H9 (cell line): ENCODE measurements at places on chromosomes 16 and 17. TPM values are rescaled to one million over a fixed set of nuclear protein-coding genes. Genes with fewer than 3 reads are reported as not detected.
A peak's percentile ranks its signal among the peaks of the same experiment; 100 is the strongest.

DNA sequence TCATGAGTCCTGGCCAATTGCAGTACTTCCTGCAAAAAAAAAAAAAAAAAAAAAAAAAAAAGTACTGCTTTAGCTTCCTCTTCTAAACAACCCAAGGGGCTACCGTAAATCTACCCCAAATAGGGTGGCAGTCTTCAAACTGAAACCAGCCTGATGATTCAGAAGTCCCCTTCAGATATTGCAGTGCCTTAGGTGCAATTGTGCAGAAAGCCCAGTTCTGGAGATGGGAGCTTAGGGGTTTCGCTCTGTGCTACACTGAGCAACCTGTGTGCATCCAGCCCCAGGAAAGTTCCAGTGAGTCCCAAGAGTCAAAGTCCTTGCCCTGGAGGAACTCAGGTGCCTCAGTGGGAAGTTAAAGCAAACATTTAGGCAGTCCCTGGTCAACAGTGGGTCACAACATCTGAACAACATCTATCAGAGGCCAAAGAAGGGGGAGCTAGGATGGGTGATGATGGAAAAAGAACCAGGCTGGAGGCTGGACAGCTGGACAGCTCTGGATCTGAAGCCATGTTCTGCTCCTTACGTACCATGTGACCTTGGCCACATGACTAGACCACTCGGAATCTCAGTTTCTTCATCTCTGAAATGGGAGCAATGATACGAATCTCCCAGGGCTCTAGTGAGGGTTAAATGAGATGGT, 6.7 kb upstream of the CIITA start:
- no peaks in the 10 kb centered on the region for H3K27me3 ChIP-seq
- H3K4me3 ChIP-seq, result no peak overlapping the region
- DNase-seq, result no peak
- H3K27ac ChIP-seq, result no peak overlapping the region
- H3K36me3 ChIP-seq, result no peaks in the 10 kb centered on the region
- H3K4me1 ChIP-seq, result no peaks in the 10 kb centered on the region

- H3K36me3 ChIP-seq, result 0 out of 3 replicates have a peak, but pooled peaks cover 2% of the 10 kb centered on the region
- H3K27me3 ChIP-seq, result peaks cover 6% of the 10 kb centered on the region; the same call in 1 of the 2 replicates
- 0 out of 2 replicates have a peak, but pooled peaks cover 3% of the 10 kb centered on the region for H3K4me1 ChIP-seq
- H3K27ac ChIP-seq, result no peak overlapping the region
- peak; percentile 54 for DNase-seq
These were observed 656 bp upstream of the PRR29 start for GRCh38 chr17:63997341-63998048.

DNA sequence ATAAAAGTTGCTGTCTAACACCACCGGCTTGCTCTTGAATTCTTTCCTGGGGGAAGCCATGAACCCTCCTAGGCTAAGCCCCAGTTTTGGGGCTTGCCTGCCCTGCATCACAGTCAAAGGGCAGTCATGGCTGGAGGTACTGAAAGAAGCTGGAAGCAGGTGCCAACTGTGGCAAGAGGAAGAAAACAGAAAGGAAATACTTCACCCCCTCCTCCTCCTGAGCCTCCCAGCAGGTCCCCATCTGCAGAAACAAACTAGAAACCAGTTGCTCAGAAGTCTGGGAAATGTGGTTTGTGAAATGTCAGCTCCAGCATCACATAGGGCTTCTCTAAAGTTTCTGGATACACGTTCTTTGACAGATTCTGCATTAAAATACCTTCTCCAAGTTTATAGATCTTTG, 150.0 kb upstream of the PSMD7 start:
- H3K27ac ChIP-seq, result no peak overlapping the region
- DNase-seq, result no peak
- H3K4me1 ChIP-seq, result no peaks in the 10 kb centered on the region
- no peaks in the 10 kb centered on the region for H3K27me3 ChIP-seq
- H3K4me3 ChIP-seq, result no peak overlapping the region

DNA sequence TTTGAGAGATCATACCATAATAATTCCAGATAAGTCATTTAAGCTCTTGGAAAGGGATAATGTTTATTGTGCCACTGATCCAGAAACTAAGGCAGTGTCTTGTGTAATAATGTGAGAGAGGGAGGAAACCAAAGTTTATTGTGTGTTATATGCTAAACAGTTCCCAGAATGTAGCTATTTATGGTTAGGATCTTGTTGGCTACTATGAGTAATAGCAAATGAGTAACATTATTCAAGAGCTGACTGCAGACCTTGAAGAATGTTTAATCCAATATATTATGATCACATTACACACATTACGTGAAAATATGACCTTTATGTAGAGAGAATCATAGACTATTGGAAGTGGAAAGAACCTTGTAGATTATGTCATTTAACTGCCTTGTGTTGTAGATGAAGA, 139.5 kb downstream of the BCAS3 start:
- H3K27me3 ChIP-seq, result no peaks in the 10 kb centered on the region
- H3K27ac ChIP-seq, result no peak overlapping the region
- H3K4me3 ChIP-seq, result no peak overlapping the region
- peaks cover 2% of the 10 kb centered on the region; the same call in 1 of the 2 replicates for H3K4me1 ChIP-seq
- H3K36me3 ChIP-seq, result no peaks in the 10 kb centered on the region

GRCh38 chr17:30950669-30951399, 20.0 kb upstream of the RNF135 start:
- no peak for DNase-seq
- no peak overlapping the region for H3K27ac ChIP-seq
- H3K4me1 ChIP-seq, result no peaks in the 10 kb centered on the region
- H3K4me3 ChIP-seq, result no peak overlapping the region
- H3K36me3 ChIP-seq, result no peaks in the 10 kb centered on the region

- H3K27me3 ChIP-seq, result peaks cover 2% of the 10 kb centered on the region; the same call in 1 of the 2 replicates
- no peaks in the 10 kb centered on the region; the same call in 1 of the 2 replicates for H3K4me1 ChIP-seq
- peak overlapping the region; percentile 90 for H3K4me3 ChIP-seq
- H3K36me3 ChIP-seq, result no peaks in the 10 kb centered on the region
- H3K27ac ChIP-seq, result no peak overlapping the region
These were observed 889 bp upstream of the ZNF423 start for GRCh38 chr16:49856672-49857330.

GRCh38 chr17:5757314-5757907, 173.1 kb upstream of the NLRP1 start:
- peak; percentile 23 for DNase-seq
- no peak overlapping the region for H3K27ac ChIP-seq
- H3K4me3 ChIP-seq, result no peak overlapping the region
- H3K36me3 ChIP-seq, result no peaks in the 10 kb centered on the region
- no peaks in the 10 kb centered on the region for H3K4me1 ChIP-seq

- H3K4me3 ChIP-seq, result no peak overlapping the region
- H3K4me1 ChIP-seq, result no peaks in the 10 kb centered on the region
- no peaks in the 10 kb centered on the region for H3K27me3 ChIP-seq
- H3K27ac ChIP-seq, result no peak overlapping the region
These were observed 39.3 kb downstream of the TSC2 start for GRCh38 chr16:2086812-2087747.

ACE gene
- total RNA-seq, result 4.8 and 5.4 TPM in 2 replicates
